AG10803 (cell line): ENCODE measurements at places on chromosomes 3 and 15.

GRCh38 chr3:16119887-16120286 is 54.6 kb upstream of the GALNT15 start:
- DNase-seq, result no peak

DNA sequence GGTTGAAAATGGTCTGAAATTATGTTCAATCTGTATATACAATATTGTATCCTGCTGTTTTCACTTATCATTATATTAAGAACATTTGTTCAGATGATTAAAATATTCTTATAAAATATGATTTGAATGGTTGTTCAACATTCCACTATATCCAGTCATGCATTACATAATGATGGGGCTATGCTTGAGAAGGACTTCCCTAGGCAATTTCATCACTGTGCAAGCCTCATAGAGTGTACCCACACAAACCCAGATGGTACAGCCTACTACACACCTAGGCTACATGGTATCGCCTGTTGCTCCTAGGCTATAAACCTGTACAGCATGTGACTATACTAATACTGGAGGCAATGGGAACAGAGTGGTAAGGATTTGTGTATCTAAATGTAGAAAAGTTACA is 30.5 kb downstream of the SLC7A14 start:
- DNase-seq, result peak; percentile 67

- DNase-seq, result no peak
These were observed 10.4 kb downstream of the TMEM44 start for GRCh38 chr3:194622621-194623340.

DNA sequence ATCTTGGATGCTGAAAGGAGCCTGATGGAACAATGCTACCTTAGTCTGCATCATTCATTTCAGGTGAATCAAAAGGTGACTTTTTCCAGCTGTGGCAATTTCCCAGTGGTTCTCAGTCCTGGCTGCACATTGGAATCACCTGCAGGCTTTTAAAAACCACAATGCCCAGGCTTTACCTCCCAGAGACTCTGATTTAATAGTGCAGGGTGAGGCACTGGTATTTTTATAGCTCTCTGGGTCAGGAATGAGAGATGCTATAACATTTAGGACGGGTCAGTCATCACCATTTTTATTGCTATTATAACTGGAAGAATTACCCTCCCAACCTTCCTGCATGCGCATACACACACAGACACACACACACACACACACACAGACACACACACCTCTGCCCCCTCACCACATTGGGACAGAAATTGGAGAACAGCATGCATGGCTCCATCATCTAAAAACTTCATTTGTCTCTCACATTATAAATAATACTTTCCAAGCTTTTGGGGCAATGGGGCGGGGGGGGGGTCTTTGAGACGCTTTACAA is 41.1 kb downstream of the LARP6 start:
- DNase-seq, result no peak
